ENCODE measurements at places on chromosomes 16 and 17. TPM values are rescaled to one million over a fixed set of nuclear protein-coding genes. Genes with fewer than 3 reads are reported as not detected.

DNA sequence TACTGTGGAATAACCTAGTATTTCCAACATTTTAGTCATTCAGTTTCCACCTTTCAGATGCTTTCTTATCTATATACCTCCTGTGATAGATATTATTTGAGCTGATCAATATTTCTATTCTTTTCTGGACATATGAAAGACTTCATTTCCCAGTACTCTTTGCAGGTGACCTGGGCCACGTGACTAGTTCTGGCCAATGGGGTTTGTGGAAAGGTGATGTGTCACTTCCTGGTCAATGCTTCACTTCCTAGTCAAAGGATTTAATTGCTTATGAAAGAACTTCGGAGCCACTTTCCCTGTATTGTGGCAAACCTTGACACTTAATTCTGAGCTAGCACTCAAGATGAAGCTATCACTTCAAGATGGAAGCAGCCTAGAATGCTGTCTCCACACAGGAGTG is 248.9 kb upstream of the FOXF1 start:
- DNase-seq = no peak

GRCh38 chr17:36928471-36929345 is 8.6 kb upstream of the LHX1 start:
- no peak for DNase-seq

DNA sequence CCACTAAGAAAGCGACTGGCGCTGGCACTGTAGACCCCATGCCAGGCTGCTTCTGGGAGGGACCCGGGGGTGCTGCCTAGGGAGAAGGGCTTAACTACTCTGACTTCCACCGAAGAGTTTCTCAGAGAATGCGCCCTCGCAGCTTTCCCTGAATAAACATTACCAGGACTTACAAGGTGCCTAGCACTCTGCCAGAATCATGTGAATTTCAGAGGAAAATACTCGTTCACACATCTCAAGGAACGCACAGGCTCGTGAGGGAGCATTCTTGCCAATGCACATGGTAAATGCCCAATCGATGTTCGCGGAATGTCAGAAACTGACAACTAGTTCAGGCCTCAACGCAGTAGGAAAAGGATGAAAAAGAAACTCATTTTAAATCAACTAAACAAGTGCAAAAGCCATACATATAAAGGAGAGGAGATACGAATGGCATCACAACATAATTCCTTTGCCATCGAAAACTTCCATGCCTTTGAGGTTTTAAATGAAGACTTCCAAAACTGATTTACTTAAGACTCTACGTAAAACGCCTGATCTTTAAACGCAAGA is 999 bp downstream of the CMC2 start:
- DNase-seq = peak; percentile 19

- DNase-seq = no peak
Measured at GRCh38 chr17:14318918-14319205, 18.0 kb downstream of the HS3ST3B1 start.

GRCh38 chr16:3948378-3948995 is 68.0 kb upstream of the CREBBP start:
- no peak for DNase-seq

- DNase-seq = no peak
Measured at GRCh38 chr16:76787394-76787793, 403.6 kb upstream of the MON1B start.

DNA sequence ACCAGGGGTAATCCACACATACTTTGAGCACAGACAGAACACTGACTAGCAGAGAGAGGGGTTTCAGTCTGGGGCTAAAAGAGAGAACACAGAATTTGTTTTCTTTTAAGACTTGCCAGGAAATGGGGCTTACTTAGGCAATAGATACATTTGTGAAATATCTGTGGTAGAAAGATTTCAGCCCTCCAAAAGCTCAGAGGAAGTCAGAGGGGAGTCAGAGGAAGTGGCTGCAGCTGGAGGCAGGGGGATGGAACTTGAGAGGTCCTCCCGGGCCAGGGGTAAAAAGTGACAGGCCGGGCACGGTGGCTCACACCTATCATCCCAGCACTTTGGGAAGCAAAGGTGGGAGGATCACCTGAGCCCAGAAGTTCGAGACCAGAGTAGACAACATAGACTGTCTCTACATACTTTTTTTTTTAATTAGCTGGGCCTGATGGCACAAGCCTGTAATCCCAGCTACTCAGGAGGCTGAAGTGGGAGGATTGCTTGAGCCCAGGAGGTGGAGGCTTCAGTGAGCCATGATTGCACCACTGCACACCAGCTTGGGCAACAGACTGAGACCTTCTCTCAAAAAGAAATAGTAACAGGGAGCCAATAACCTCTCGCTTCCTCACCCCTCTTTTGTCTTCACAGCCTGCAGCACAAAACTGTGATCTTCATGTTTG is 49.9 kb downstream of the NLRC5 start:
- DNase-seq = no peak

GRCh38 chr16:50284131-50284911 is 18.0 kb downstream of the ADCY7 start:
- DNase-seq = no peak

DNA sequence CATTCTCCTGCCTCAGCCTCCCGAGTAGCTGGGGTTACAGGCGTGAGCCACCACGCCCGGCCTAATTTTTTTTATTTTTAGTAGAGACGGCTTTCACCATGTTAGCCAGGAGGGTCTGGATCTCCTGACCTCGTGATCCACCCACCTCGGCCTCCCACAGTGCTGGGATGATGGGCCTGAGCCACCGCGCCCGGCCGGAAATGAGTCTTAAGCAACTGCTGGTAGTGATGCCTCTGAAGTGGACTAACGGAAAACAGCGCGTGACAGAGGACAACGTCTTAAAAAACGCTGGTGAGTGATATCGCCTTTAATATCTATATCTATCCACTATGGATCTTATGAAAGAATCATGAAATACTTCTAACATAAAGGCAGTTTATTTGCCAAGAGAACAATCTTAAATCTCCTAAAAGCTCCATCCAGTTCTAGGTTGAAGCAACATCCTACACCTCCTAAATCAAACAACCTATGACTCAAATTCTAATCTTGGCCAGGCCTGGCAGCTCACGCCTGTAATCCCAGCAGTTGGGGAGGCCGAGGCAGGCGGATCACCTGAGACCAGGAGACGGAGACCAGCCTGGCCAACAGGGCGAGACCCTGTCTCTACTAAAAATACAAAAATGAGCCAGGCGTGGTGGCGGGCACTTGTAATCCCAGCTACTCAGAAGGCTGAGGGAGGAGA is 69.8 kb downstream of the NXN start:
- no peak for DNase-seq

- no peak for DNase-seq
Measured at GRCh38 chr17:52026075-52026474, 132.4 kb downstream of the CA10 start.

- DNase-seq = no peak
Measured at GRCh38 chr17:38715216-38715943, 10.3 kb downstream of the MLLT6 start.

- DNase-seq = peak; percentile 60
Measured at GRCh38 chr16:396605-397004, 394 bp upstream of the NME4 start.

- DNase-seq = no peak
Measured at GRCh38 chr16:57343221-57343620, 15.4 kb upstream of the CCL22 start.

DNA sequence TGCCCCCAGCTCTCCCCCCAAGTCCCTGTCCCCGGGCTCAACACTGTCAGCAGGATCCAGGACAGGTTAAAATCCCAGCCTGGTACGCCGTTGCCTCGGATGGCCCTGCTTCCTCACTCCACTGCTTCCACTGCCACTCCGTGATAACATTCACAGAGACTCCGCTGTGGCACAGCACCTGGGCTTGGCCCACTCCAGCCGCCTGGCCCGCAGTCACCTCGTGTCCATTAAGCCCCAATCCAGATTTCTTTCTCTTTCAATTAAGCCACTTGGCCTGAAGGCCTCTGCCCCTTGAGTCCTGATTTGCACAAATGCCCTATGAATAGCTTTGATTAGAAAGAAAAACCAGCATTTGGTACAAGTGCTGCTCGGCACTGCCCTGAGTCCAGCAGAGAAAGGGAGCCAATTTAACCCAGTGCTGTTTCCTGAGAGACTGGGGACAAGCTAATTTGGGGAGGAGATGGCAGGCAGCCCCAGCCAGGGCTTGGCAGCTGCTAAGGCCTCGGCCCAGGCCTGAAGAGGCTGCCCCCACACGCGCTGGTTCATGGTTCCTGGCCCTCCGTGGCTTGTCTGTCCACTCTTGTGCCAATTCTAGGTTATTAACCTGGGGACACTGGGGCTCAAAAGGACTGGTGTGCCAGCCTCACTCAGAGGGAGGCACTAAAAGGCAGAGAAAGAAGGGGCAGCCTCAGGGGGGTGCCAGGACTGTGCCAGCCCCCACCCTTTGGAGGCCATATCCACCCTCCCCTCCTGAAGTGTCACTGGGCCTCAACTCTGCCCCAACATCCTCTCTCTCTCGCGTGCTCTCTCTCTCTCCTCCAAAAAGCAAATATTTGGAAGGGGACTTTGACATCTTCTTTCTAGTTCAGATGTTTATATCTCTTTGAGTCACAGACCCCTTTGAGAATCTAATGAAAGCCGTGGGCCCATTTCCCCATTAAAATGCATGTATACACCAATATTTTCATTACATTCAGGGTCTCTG is 29.8 kb upstream of the SPPL2C start:
- no peak for DNase-seq

DNA sequence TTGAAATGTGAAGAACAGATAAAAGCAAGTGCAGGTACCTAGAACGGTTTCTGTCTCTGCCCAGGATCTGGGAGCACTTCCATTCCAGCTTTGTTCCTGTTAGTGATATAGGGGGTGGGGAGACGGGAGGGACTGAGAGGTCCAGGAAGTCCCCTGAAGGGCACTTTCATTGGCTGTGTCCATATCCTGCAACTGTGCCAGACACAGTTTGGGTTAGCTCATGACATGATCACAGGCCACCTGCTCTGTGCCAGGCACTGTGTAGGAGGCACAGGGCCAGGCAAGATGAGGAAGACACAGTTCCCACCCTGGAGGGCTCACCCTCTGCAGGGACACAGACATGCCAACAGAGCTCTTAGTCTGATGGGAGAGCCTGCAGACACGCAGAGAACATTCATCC is 7.9 kb downstream of the CBLN1 start:
- no peak for DNase-seq

SOCS1 gene
- 7.0 TPM for total RNA-seq

KCNJ12 gene
- 1.3 TPM for total RNA-seq

TIGD7 gene
- total RNA-seq = 13.4 TPM

TRPV3 gene
- total RNA-seq = 2.2 TPM

SMPD3 gene
- 2.2 TPM for total RNA-seq

HOXB9 gene
- total RNA-seq = 0.12 TPM

RBFOX1 gene
- total RNA-seq = 2.6 TPM

HAS3 gene
- 2.1 TPM for total RNA-seq

RIPOR1 gene
- 22.3 TPM for total RNA-seq

NPIPA7 gene
- 9.3 TPM for total RNA-seq

EPN3 gene
- total RNA-seq = 26.2 TPM

SSTR5 gene
- not detected for total RNA-seq

Data from ovary (tissue), 10 donors.